ENCODE measurements at places on chromosomes 4 and X. TPM values are rescaled to one million over a fixed set of nuclear protein-coding genes. Genes with fewer than 3 reads are reported as not detected.
A peak's percentile ranks its signal among the peaks of the same experiment; 100 is the strongest.

DNA sequence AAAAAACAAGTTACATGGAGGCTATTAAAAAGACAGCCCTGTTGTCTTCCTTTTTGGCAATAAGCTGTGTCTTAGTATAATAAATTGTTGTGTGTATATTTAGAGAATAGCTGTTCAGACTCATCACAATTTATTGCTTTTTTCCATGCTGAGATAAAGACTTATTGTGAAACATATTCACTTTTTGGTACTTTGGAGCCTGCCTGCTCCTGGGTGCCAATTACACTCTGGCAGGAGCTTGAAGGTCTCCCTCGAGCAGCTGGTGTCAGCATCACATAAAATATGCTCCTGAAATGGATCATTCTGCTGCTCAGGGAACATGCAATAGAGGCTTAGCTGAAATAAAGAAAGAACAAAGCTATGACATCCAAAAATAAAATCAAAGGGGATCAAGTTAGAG lies 211.6 kb upstream of the DKK2 start:
- DNase-seq = peak; percentile 52

COL4A5 gene
- 20.7 TPM for total RNA-seq

- DNase-seq = no peak
Observed at GRCh38 chr4:10832806-10833628, 148.4 kb upstream of the CLNK start.

- DNase-seq = no peak
Observed at GRCh38 chrX:123217077-123217476, 33.0 kb downstream of the GRIA3 start.

GAGE12H gene
- total RNA-seq = not detected

HPGDS gene
- total RNA-seq = not detected

REELD1 gene
- total RNA-seq = not detected

CPLX1 gene
- not detected for total RNA-seq

DNA sequence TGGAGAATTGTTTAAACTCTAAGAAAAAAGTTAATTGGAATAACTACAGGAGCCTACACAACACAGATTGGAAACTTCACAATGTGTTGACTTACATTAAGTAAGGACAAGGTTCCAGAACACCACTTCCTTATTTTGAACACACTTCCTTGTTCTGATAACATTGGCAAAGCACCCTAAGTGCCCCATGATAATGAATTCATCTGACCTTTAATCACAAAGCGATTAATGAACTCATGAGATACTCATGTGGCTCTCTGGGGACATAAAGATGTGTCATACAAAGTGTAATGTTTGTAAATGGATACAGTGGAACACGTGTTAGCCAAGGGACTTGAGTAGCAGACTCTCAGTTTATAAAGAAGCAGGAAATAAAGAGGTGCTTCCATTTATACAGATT lies 69.0 kb upstream of the ATOH1 start:
- DNase-seq = peak; percentile 0

GRCh38 chr4:79626611-79627010 lies 218.6 kb upstream of the GK2 start:
- DNase-seq = no peak

PPARGC1A gene
- 0.98 TPM for total RNA-seq

Measured in LHCN-M2 (cell line).